NCI-H446 (cell line): ENCODE measurements at places on chromosomes 6 and 20.
A peak's percentile ranks its signal among the peaks of the same experiment; 100 is the strongest.

DNA sequence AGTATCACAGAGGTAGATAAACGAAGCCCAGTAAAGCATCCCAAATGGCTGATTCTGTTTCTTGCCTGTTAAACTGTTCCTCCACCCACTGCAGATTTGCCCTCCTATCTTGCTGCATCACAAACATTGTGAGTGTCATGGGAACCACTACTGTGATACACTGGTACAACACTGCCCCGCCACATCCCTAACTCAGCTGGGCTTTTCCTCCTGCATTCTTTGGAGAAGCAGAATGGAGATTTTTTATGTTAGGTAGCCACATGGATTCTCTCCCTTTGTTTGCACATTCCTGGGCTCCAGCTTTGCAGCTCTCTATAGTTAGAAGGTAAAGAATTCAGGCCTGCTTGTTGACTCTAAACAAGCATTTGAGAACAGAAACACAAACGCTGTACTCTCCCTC lies 234.1 kb downstream of the TMEM242 start:
- DNase-seq: no peak

GRCh38 chr6:34285448-34286164 lies 36.8 kb upstream of the SMIM29 start:
- DNase-seq: no peak

GRCh38 chr6:31265926-31266325 lies 6.0 kb downstream of the HLA-C start:
- no peak for DNase-seq

DNA sequence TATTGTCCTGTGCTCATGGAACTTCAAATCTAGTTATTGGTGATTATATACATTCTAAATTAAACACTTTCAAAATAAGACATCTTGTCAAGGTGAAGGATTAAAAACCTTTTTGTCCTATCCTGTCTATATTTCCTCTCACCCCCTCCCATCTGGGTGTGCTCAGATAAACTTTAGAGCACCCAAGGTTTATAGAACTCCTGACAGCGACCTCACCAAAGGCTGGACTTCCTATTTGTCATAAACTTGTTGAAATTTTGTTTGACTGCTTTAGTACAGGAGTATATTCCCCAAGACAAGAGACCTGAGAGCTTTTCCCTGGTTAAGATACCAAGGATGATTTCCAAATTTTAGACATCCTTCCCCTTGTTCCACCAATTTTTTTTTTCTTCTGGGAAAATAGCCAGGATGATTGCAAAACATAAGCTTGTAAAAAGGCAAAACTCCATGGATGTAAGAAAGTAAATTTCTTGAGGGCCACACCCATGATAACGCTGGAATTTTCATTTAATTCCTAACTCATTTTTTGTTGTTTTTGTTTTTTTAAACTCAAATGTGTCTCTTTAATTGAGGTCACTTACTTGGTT lies 33.0 kb downstream of the CARMIL1 start:
- DNase-seq: no peak

- no peak for DNase-seq
Observed at GRCh38 chr6:85468326-85468725, 18.4 kb downstream of the NT5E start.

DNA sequence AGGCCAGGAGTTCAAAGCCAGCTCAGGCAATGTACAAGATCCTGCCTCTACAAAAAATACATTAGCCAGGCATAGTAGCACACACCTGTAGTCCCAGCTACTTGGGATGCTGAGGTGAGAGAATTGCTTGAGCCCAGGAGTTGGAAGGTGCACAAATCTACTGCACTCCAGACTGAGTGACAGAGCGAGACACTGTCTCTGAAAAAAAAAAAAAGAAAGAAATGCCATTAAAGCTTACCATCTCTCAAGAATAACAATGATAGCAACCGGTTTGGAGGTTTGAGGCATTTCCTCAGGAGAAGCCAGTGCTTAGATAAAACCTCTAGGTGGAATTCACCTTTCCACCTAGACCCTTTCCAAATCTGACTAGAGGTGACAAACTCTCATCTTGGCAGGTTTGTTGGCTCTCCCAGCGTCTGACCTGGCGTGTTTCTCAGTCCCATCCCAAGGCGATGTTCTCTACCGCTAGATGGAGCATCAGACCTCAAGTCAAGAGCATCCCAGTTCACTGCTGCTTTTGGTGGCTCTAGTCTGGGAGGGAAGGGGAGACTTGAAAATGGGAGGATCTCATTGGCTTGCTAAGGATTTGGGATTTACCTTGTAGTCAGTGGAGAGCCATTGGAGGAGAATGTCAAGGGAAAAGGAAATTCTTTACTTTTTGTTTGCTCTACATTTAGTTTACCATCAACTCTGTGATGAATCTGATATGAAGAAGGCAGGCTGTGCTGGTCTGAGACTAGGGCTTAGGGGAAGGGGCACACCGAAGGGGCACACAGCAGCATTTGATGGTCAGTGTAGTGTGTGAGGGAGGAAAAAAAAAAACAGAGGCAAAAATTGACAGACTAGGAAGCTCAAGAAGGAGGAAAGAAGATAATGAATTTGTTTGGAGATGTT lies 67.9 kb downstream of the NCOA7 start:
- peak; percentile 24 for DNase-seq

DNA sequence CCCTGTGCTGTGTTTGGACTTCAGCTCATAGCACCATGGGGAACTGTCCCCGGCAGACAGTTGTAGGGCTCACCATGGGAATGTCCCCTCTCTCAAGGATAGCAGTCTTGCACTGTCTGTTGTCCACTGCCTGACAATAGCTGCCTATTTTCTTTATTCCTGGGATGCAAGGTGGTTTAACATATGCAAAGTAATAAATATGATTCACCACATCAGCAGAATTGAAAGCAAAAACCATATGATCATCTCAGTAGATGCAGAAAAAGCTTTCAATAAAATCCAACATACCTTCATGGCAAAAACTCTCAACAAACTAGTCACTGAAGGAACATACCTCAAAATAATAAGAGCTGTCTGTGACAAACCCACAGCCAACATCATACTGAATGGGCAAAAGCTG lies 13.5 kb upstream of the LRP11 start:
- DNase-seq: no peak

- DNase-seq: no peak
Observed at GRCh38 chr6:32668226-32668747, 1.8 kb upstream of the HLA-DQB1 start.

DNA sequence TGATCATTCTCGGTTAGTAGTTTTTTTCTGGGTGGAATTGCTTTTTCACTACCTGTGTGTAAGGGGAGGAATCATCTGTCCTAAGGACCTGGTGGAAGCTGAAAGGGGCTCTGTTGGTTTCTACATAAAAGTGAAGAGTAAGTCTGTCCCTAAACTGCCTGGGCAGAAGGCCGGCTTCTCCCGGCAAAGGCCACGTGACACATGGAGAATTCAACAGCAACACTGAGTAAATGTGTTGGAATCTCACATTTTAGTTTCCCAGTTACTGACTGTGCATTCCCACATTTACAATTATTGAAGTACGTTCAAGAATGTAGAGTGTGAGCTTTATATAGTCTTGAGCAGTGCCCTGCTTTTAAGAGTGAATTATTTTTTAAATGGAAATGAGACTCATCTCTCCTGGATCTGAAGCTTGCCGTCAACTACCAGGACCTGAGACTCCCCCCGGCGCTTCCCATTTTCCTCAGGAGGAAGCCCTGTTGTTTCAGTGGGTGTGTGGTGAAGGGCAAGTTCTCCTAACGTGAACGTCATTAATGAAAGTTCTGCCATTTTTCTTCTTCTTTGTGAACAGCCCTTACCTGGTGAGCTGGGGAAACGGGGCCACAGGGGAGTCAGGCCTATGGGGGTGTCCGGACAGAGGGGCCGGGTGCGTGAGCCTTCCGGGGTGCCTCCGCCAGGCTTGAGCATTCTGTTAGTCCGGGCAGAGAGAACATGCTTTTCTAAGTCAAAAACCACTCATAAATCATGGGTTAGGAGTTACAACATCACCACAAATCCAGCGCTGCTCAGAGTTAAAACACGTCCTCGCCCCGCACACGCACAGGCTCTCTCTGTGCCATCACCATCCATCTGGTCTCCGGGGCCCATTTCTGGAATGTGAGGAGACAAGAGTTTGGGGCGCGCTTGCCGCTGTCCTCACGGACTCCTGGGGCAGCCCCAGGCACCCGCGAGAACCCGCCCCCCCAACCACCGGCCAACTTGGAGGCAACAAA lies 56.6 kb upstream of the SMOC2 start:
- DNase-seq: no peak

DNA sequence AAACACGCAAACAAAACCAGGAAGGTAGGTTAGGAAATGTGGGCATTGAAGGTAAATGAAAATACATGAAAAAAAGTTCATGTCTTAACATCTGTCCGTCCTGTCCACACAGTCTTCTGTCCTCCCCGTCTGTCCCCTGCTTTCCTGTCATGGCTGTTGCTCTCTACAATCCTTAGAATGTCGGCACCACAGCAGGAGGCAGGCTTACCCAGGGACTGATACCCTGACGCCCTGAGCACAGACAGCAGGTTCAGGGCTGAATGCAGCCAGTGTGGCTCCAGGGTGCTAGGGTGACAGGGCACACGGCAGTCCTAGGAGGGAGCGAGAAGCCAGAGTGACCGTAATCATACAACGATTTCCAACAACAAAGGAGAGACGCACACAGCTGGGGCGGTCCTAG lies 123.7 kb downstream of the IRF4 start:
- DNase-seq: no peak

GRCh38 chr6:80382811-80383210 lies 276.3 kb downstream of the BCKDHB start:
- DNase-seq: no peak

DNA sequence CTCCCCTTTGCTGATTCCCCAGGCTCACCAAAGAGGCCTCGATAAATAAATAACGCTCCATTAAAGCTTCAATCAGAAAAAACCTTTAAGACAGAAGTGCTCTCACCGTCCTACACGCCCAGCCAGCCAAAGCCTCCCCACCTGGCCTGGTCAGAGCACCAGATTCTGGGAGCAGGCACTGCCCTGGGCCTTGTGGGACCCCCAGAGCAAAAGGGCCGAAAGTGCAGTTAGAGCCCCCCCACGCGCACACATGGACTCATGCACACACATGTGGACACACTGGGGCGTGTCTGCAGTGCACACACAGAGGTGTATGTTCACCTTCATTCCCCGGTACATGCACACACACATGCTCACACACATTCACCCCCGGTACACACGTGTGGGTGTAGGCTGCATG lies 1.9 kb upstream of the NECAB3 start:
- no peak for DNase-seq

DNA sequence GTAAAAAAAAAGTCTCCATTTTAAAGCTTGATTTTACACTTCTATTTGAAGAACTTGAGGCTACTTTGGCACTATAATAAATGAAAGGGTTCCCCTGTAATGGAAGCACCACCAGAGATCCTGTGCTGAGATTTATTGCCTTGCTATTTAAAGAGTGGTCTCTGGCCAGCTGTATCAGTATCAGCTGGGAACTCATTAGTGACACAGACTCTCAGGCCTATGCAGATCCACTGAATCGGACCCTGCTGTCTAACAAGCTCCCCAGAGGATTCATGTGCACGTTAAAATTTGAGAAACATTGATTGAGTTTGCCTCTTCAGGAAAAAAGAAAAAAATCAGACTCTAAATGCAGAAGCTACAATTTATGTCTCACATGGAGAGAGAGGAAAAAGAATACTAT lies 299.9 kb upstream of the BMP2 start:
- DNase-seq: no peak

DNA sequence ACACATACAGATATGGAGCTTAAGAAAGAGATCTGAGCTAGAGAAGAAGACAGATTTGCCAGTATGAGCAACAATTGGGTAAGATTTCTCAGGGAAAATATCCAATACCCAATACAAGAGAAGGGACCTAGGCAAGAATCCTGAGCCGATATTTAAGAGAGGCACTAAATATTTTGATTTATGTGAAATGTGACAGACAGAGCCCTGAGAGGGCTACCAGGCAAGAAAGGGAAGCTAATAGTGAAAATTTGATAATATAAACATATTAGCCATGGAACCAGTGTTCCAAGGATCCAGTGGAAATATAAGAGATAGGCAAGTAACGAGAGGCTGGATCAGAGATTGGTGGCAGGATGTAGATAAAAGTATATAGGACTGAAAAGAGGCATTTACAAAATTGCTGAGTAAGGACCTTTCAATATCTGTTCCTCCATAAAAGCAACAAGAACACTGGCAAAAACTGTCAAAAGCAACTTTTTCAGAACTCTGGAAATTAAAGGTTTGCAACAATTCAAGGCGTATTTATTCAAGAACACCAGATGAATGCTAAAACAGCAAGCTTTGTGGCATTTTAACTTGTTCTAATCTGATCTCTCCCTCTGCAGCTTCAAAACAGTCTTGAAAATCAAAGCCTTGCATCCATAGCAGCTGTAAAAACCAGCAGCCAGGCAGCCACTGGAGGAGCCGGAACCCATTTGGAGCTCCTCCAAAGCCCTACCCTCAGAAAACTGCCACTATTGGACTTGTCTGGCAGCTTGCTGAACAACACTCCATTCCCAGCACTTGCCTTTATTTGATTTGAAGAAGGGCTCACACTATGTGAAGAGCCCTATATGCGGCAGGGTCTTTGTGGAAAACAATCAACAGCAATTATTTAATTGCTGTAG lies 58.8 kb downstream of the REV3L start:
- peak; percentile 46 for DNase-seq

GRCh38 chr6:133301835-133302234 lies 60.7 kb downstream of the EYA4 start:
- no peak for DNase-seq

GRCh38 chr6:88047510-88048150 lies at the start of gene SPACA1:
Gene SPACA1 (plus strand): TSS chr6:88047841. CDS start chr6:88047906, 65 bp downstream.
- DNase-seq: no peak

DNA sequence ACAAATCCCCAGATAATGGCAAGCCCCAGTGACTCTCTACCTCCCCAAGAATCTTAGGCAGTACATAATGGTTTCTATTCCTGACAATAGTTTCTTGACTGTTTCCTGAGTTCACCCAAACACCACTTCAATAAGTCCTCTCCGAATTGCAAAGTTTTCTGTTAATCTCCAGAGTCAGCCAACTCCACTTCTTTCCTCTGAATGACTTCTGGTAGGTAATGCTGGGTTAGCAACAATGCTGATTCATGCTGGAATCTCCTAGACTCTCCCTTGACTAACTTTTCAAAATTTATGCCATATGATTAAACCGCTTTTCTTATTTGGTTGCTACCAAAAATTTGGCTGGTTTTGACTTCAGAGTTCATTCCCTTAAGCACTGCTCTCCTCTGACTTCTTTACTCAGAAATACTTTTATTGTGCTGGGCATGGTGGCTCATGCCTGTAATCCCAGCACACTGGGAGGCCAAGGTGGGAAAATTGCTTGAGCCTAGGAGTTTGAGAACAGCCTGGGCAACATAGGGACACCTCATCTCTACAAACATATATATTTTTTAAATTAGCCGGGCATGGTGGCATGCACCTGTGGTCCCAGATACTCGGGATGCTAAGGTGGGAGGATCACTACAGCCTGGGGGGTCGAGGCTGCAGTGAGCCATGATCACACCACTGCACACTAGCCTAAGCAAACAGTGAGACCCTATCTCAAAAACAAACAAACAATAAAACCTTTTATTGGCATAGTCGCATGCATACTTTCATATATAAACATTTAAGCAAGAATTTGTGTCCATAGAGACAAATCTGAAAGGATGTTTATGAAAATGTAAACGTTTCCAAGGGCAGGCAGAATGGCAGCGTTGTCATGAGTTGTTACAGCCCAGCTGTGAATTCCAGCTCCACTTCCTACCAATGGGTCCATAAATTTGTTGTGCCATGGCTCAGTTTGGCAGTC lies 249.3 kb upstream of the PLN start:
- no peak for DNase-seq
